Lung (tissue), 17 donors: ENCODE measurements at places on chromosomes 2 and 18. TPM values are rescaled to one million over a fixed set of nuclear protein-coding genes. Genes with fewer than 3 reads are reported as not detected.
A peak's percentile ranks its signal among the peaks of the same experiment; 100 is the strongest.

- peaks cover 3% of the 10 kb centered on the region for H3K4me1 ChIP-seq
- DNase-seq = no peak
- H3K36me3 ChIP-seq = peaks cover 33% of the 10 kb centered on the region
- H3K27ac ChIP-seq = no peak overlapping the region
Measured at GRCh38 chr2:24819442-24820174, 26.4 kb downstream of the CENPO start.

DNA sequence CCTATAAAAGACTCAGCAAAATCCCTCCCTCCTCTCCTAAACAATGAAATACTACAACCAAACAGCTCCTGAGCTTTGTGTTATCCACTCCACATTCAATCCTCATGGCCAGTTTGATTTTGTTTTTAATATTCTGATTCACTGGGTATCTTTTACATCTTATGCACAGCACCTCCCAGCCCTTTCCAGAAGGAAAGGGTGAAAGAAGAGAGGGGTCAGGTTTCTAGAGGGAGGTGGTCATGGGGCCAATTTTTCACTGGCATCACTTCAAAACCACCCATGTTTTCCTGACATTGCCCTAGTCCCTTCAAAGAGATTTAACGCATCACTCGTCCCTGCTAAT, 315.6 kb downstream of the LPIN1 start:
- no peak overlapping the region for H3K4me3 ChIP-seq
- H3K27me3 ChIP-seq = no peaks in the 10 kb centered on the region
- H3K36me3 ChIP-seq = no peaks in the 10 kb centered on the region
- H3K4me1 ChIP-seq = no peaks in the 10 kb centered on the region

DNA sequence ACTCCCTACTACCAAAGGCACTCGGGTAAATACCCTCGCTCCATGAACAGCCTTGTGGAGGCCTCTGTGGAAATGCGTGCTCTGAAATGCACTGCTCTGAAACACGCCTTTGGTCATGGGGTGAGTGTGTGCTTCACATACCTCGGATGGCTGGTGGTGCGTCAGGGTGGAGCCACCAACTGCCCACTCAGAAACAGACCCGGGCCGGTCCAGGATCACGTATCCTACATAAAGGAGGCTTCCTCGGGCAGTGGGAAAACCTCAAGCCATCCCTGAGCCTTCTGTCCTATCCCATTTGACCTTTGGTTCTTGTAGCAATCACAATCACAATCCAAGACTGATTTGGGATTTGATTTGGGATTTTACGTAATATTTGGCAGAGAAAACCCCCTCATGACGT, 53.5 kb upstream of the ZNF516 start:
- DNase-seq = no peak
- H3K36me3 ChIP-seq = no peaks in the 10 kb centered on the region
- H3K4me3 ChIP-seq = no peak overlapping the region
- H3K27me3 ChIP-seq = no peaks in the 10 kb centered on the region
- no peaks in the 10 kb centered on the region for H3K4me1 ChIP-seq
- no peak overlapping the region for H3K27ac ChIP-seq

DNA sequence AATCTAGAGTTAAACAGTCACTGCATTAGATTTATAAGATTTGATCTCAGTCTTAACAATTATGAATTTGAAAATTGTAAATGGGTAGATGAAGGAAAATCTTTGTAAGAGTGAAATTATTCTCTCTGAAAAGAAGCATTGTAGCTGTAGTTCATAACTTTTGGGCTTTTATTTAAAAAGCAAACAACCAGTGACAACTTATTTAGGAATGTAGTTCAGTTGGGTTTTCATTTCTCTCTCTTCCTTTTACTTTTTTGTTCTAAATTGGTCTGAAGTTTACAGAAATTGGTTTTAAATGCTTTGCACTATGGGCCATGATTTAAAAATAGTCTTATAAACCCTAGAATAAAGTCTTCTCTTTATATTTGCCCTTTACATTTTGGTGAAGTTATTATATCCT, 296.6 kb downstream of the GULP1 start:
- H3K4me3 ChIP-seq = no peak overlapping the region
- DNase-seq = no peak
- no peaks in the 10 kb centered on the region for H3K36me3 ChIP-seq
- H3K4me1 ChIP-seq = no peaks in the 10 kb centered on the region
- H3K27ac ChIP-seq = no peak overlapping the region
- no peaks in the 10 kb centered on the region for H3K27me3 ChIP-seq

DNA sequence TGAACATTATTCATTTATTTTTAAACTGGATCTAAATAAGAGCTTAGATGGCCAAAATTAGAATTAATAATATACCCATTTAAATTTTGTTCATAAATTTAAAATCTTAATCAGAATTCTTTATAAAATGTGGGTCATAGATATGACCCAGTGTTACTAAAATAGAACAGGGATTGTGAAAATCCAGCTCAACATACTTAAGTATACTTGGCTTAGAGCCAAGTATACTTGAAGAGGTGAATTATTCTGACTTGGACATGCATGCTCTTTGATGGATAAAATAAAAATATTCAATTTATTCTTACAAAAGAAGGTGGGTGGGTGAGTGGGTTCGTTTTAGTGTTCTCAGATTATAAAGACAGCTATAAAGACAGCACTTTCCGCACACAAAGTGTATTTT, 70.7 kb downstream of the SPOPL start:
- no peak overlapping the region for H3K27ac ChIP-seq
- no peaks in the 10 kb centered on the region for H3K4me1 ChIP-seq
- no peaks in the 10 kb centered on the region for H3K27me3 ChIP-seq
- peak; percentile 14 for DNase-seq
- peaks cover 9% of the 10 kb centered on the region for H3K36me3 ChIP-seq
- no peak overlapping the region for H3K4me3 ChIP-seq

DNA sequence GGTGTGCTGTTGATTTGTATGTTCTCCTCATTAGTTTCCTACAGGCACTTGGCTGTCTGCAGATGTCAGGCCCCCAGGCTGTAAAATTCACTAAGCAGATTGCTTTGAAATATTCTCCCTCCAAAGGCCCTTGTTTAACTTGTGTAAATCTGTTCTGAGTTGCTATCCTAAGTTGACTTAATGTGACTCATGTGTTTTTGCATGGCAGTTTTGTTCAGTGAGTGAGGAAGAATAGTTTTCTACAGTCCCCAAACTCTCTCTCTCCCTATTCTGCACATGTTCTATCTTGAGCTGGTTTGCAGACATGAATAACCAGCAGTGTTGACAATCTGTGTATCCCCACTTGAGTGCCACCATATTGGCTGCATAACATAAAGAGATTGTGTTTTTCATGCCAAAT, 1005.4 kb upstream of the DDX18 start:
- no peaks in the 10 kb centered on the region for H3K4me1 ChIP-seq
- no peaks in the 10 kb centered on the region for H3K36me3 ChIP-seq
- H3K4me3 ChIP-seq = no peak overlapping the region
- DNase-seq = no peak

- peaks cover 7% of the 10 kb centered on the region for H3K4me1 ChIP-seq
- no peak overlapping the region for H3K27ac ChIP-seq
- H3K4me3 ChIP-seq = no peak overlapping the region
- no peaks in the 10 kb centered on the region for H3K27me3 ChIP-seq
Measured at GRCh38 chr2:64488050-64488974, 34.4 kb downstream of the LGALSL start.

- no peak for DNase-seq
- no peak overlapping the region for H3K27ac ChIP-seq
- H3K27me3 ChIP-seq = no peaks in the 10 kb centered on the region
- H3K36me3 ChIP-seq = no peaks in the 10 kb centered on the region
Measured at GRCh38 chr2:133231264-133231663, 337.0 kb downstream of the NCKAP5 start.

GRCh38 chr2:217652761-217653639, 349.8 kb downstream of the TNS1 start:
- no peaks in the 10 kb centered on the region for H3K4me1 ChIP-seq
- no peak for DNase-seq
- no peak overlapping the region for H3K4me3 ChIP-seq
- H3K27ac ChIP-seq = no peak overlapping the region
- H3K36me3 ChIP-seq = no peaks in the 10 kb centered on the region

GRCh38 chr2:195495351-195495750, 161.7 kb upstream of the SLC39A10 start:
- H3K27ac ChIP-seq = no peak overlapping the region
- no peaks in the 10 kb centered on the region for H3K36me3 ChIP-seq
- H3K4me3 ChIP-seq = no peak overlapping the region
- H3K4me1 ChIP-seq = no peaks in the 10 kb centered on the region
- no peak for DNase-seq
- no peaks in the 10 kb centered on the region for H3K27me3 ChIP-seq

DNA sequence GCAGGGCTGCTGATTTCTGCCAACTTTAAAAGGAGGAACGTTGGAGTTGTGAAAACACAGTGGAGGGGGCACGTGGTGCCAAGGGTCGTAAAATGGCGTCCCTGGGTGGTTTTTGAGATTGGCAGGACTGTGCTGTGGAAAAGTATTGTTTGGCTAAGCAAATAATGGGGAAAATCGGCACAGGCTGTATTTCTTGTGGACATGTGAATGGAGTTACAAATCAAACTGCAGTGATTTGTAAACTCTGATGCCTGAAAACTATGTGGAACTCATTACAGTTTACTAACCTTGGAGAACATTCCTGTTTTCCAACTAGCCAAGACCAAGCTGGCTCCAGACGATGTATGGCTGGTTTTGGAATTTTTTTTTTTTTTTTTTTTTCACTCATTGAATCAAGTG, 68.7 kb downstream of the KCTD1 start:
- H3K36me3 ChIP-seq = no peaks in the 10 kb centered on the region
- DNase-seq = no peak
- no peaks in the 10 kb centered on the region for H3K27me3 ChIP-seq
- no peak overlapping the region for H3K4me3 ChIP-seq
- no peaks in the 10 kb centered on the region for H3K4me1 ChIP-seq
- H3K27ac ChIP-seq = no peak overlapping the region

DNA sequence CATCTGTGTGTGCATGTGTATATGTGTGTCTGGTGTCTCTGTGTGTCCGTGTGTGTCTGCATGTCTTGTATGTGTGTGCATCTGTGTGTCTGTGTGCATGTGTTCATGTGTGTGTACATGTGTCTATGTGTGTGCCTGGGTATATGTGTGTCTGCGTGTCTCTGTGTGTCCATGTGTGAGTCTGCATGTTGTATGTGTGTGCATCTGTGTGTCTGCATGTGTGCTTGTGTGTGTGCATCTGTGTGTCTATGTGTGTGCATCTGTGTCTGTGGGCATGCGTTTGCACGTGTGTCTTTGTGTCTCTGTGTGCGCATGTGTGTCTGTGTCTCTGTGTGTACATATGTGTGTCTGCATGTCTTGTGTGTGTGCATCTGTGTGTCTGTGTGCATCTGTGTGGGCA, 207.7 kb downstream of the TNS1 start:
- H3K27ac ChIP-seq = no peak overlapping the region
- H3K4me3 ChIP-seq = no peak overlapping the region
- peaks cover 5% of the 10 kb centered on the region for H3K36me3 ChIP-seq
- DNase-seq = no peak
- no peaks in the 10 kb centered on the region for H3K4me1 ChIP-seq
- no peaks in the 10 kb centered on the region for H3K27me3 ChIP-seq

DNA sequence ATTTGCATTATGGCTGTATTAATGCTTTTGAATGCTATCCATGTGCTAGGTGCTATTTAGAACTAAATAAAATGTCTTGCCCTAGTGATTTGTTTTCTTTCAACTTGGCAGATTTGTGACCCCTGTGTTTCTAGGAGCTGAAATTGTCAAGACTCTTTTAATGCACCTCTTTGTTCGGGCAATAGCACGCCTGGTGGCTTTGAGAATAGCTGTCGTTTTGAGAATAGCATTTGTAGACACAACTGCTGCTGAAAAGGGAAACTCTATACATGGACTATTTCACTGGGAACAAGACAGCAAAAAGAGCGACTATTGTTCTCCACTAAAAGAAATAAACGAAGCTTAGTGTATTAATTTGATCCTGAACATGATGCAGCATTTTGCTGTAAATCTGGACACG, 352.1 kb upstream of the ZNF521 start:
- H3K36me3 ChIP-seq = no peaks in the 10 kb centered on the region
- DNase-seq = no peak
- H3K27me3 ChIP-seq = no peaks in the 10 kb centered on the region
- H3K27ac ChIP-seq = no peak overlapping the region
- no peaks in the 10 kb centered on the region for H3K4me1 ChIP-seq
- no peak overlapping the region for H3K4me3 ChIP-seq

DNA sequence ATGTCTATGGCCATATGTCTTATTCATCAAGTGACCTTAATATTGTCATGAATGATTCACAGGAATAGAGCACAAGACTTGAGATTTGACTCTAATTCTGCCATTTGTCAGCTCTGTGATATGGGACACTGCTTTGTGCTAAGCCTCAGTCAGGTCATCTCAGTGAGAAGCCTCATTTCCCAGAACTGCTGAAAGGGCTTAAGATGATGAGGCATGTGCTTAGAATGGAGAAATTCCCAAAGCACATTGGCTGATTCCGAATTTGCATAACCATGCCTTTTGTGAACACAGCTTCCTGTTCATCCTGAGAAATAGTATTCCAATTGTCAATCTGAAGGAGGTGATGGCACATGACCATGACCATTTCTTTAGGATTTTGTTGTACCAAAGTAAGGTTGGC, 218.1 kb downstream of the ALK start:
- H3K36me3 ChIP-seq = no peaks in the 10 kb centered on the region
- H3K27ac ChIP-seq = no peak overlapping the region
- no peaks in the 10 kb centered on the region for H3K27me3 ChIP-seq
- no peak for DNase-seq
- no peaks in the 10 kb centered on the region for H3K4me1 ChIP-seq
- no peak overlapping the region for H3K4me3 ChIP-seq

OTOS gene
- total RNA-seq = not detected

PIEZO2 gene
- total RNA-seq = 33.2 TPM

TMEM182 gene
- total RNA-seq = 7.6 TPM

FBLN7 gene
- total RNA-seq = 2.7 TPM
